Colonic mucosa (tissue), 4 donors: ENCODE measurements at places on chromosomes 3 and 15. TPM values are rescaled to one million over a fixed set of nuclear protein-coding genes. Genes with fewer than 3 reads are reported as not detected.

DNA sequence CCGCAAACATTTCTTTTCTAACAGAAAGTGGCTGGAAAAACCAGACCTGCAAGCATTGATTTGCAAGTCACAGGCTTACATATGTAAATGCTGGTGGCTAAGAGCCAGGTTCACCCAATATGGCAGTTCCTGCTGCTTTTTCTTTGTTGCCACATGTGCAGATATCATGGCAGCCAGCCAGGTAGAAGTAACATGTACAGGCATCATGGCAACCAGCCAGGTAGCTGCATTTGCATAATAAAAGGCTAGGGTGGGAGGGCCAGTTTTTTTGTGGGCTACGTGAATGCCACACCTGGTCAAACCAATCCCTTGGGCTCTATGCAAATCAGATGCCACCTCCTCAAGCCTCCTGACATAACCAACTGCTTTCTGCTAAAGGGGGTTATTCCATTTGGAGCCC is 2.8 kb upstream of the SMCO1 start:
- no peak overlapping the region for H3K4me3 ChIP-seq
- no peaks in the 10 kb centered on the region for H3K4me1 ChIP-seq
- H3K27ac ChIP-seq: no peak overlapping the region
- no peaks in the 10 kb centered on the region for H3K27me3 ChIP-seq
- H3K36me3 ChIP-seq: no peaks in the 10 kb centered on the region

DNA sequence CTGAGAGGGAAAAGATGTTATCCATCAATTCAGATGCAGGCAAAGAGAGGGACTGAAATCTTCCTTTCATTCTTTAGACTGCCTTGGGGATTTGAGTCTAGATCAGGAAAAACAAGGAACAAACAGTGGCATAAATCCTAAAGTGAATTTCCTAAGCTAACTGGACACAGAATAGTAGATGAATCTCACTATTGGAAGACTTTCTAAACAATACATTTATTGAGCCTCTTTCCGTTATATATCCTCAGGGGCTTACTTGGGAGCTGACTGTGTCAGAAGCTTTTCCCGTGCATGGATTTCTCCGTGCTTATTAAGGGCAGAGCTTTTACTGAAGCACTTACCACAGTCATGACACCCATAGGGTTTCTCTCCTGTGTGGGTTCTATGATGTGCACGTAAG is 10.0 kb downstream of the ZSCAN29 start:
- peaks cover 19% of the 10 kb centered on the region for H3K36me3 ChIP-seq
- no peaks in the 10 kb centered on the region for H3K27me3 ChIP-seq
- no peak for DNase-seq
- no peak overlapping the region for H3K27ac ChIP-seq
- no peak overlapping the region for H3K4me3 ChIP-seq

The AGBL1 gene
- 0.10 TPM for total RNA-seq

DNA sequence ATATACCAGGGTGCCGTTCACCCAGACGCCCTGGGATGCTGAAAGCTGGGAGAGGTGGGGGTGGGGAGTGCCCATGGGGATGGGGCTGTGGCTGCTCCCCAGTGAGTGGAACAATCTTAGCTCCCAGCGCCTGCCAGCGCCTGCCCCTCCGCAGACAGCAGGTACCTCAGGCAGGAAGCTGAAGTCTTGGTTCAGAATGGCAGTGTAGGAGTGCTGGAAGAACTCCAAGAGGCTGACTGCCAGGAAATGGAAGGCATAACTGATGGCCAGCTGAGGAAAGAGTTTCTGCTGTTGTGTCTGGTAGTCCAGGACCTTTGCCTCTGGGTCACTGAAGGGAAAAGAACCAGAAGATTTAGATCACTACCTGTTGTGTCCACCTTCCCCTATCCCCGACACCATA is 8.4 kb downstream of the ACOX2 start:
- H3K27ac ChIP-seq: no peak overlapping the region
- no peaks in the 10 kb centered on the region for H3K36me3 ChIP-seq
- no peak overlapping the region for H3K4me3 ChIP-seq
- no peaks in the 10 kb centered on the region for H3K27me3 ChIP-seq
- peaks cover 7% of the 10 kb centered on the region for H3K4me1 ChIP-seq
- peak; percentile 75 for DNase-seq

The C3orf20 gene
- not detected for total RNA-seq

The GMPPB gene
- total RNA-seq: 59.6 TPM

The FBXL22 gene
- total RNA-seq: 4.4 TPM
